Amniotic stem cell (primary cell): ENCODE measurements at places on chromosomes 16 and 17.

DNA sequence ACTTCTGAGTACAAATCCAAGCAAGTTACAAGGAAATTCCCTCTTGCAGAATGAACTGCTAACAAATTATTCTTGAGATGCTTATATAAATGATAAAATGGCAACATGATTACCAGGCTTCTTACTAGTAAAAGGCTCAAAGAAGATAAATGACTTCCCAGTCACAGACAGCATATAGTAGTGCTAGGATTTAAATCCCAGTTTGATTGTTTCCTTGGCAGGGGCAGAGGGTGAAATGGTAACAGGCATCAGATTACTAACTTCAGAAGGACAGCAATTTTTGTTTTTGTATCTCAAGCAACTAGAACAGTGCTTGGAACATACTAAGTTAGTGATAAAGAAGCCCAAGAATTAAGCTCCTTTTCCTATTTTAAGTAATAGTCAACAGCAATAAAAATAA, 102.8 kb downstream of the SSH2 start:
- DNase-seq, result no peak

DNA sequence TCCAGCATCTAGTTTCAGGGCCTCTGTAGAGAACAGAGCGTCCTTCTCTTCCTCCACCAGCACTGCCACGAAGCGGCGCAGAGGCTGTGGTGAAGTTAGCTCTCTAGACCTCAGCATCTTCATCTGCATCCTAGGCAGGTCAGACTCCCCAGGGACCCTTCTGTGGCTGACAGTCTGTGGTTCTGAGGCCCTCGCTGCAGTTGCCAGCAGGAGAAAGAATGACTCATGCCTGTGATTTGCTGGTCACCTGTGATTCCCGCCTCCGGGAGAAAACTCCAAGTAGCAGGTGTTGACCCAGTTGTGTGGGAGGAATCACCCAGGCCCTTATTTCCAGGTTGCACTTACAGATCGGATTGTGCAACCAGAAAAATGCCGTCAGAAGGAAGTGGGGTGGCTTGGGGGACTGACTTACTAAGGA, 117.3 kb upstream of the CACNG5 start:
- no peak for DNase-seq

- no peak for DNase-seq
Observed at GRCh38 chr17:39612291-39612894, 4.7 kb upstream of the NEUROD2 start.

DNA sequence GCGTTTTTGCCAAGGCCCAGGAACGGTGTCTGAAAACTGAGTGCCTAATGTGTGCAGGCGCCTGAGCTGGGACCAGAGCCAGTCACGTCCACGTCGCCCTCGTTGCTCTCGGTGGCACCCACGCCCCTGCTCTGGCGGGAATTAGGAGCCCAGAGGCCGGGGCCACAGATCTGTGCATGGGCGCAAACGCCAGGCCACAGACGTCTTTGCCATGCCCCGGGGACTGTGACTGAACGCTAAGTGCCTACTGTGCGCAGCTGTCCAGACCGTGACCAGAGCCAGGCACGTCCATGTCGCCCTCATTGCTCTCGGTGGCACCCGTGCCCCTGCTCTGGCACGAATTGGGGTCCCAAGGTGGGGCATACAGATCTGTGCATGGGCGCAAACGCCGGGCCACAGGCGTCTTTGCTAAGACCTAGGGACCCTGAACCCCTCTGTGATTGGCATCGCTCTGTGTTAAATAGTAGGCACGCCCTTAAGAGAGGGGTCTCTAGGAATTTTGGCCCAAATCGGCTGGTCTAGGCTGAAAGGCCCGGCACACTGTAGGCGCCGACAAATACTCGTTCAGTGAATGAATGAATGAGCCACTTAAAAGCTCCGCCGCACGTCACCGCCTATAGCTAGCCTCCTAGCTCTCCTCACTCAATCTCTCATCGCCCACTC, 827 bp upstream of the UBALD1 start:
- DNase-seq, result no peak

GRCh38 chr16:29644973-29645693, 17.9 kb upstream of the SPN start:
- DNase-seq, result no peak

GRCh38 chr17:16987066-16987829, 15.3 kb upstream of the TNFRSF13B start:
- DNase-seq, result no peak

- no peak for DNase-seq
Observed at GRCh38 chr16:20262248-20262647, 65.1 kb downstream of the GP2 start.
